ENCODE measurements at places on chromosomes 1 and 21.

DNA sequence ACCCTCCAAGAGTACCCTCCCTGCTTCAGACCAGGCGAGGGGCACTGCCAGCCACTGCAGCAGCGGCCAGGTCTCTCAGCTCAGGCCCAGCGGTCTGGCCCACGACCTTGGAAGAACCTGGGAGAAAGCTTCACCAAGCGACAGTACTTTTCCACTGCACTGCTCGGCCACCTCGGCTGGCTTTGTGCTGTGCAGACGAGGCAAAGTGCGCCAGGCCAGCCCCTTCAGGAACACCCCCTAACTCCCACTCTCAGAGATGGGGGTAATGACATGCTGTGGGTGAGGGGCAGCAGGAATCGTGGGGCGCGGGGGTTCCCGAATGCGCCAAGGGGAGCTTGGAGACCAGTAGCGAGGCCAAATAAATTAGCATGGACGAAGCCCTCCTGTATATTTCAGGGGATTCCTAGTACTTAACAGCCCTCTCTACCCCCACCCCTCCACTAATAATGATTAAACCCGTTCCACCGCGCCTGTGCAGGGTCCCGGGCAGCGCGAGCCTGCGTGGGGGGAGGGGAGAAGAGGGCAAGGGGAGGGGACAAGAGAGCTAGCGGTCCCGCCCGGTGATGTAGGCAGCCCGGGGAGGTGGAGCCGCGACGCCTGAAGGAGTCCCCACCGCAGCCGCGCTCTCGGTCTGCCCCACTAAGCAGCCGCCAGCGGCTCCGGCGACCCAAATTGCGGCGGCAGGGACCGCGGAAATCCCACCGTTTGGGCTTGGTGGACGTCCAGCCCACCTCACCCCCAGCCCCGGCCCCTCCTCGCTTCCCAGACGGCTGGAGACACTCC lies at the start of gene FAM43B:
Gene FAM43B (plus strand): TSS at position 629 of the 783 bp plus-strand sequence. CDS start 401 bp downstream, outside the sequence.
- no peak for DNase-seq

DNA sequence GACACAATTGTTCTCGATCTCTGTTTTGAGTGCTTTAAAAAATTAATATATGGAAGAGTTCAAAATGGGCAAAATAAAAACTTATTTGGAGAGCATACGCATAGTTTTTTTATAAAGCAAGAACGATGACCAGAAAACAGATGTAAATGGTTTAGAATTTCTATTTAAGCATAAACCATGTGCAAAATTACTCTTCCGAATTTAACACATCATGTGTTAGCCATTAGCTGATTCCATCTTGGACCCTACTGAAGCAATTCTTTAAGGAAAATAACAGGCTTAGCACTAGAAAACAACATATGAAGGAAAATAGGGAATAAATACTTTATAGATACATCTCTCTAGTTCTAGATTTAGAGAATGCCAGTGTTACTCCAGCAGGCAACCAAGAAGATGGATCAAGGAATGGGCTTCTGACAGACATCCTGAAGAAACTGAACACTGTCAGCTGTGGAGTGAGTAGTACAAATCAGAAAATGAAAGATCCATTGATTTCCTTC lies 26.7 kb downstream of the CDC7 start:
- DNase-seq, result no peak

- no peak for DNase-seq
These were observed 6.1 kb upstream of the IGFN1 start for GRCh38 chr1:201184307-201185122.

DNA sequence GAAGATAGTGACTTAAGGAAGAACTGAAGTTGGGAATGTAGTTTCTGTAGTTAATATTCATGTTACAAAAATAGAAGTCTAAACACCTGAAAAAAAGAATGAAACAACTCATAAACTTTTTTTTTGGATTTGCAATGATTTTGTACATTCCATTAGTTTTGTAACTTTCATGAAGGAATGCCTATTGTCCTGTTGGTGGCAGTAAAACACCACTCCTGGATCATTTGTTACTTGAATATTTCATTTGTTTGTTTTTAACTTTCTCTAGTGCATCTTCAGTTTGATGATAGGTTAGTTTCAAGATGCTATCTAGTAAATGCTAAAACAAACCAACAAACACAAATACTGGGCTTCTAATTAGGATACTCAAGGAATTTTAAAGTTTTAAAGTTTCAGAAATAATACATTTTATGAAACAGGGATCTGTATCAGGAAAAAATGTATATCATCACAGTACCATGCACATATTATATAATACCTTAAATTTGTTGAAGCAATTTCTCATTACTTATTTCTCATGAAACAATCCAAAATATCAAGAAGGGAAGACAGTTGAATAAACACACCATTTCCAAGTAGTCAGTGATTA lies 229.7 kb upstream of the CACYBP start:
- peak; percentile 84 for DNase-seq

- DNase-seq, result peak; percentile 56
These were observed 743 bp downstream of the TOMM20 start for GRCh38 chr1:235127732-235128455.

DNA sequence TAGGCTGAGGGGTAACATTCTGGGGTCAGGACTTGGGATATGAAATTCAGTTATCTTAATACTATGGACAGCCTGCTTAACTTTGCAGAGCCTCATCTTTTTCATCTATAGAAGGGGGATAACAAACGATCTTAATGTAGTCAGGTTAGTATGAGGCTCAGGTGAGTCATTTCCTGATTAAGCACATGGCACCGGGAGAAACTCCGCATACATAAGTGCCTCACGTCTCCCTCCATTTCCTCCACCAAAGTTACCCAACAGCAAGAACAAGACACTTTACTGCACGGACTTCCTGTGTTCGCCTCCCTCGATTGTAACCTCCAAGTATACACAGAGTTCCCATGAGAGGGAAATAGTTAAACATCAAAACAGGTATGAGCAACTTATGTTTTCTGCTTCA lies 112.7 kb upstream of the COA6 start:
- DNase-seq, result no peak

- peak; percentile 37 for DNase-seq
These were observed 11.5 kb downstream of the RAP1GAP start for GRCh38 chr1:21657456-21658190.

DNA sequence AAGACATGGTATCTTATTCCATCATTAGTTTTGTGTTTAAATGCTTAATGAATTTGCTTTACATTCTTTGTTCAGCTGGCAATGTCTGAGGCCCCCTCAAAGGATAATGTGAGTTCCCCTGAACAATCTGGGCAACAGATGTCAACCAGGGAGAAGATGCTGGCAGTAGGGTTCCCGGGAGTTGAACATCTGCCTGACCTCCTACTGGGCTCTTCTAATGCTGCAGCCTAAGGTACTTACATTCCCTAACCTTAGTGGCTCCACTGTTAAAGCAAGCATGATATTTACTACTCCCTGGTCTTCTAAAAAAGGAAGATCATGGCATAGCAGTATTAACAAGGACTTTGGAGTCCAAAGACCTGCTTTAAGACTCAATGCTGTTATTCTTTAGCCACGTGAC lies 574.9 kb upstream of the NR5A2 start:
- no peak for DNase-seq
